ENCODE measurements at places on chromosomes 12 and 14.

- no peak for DNase-seq
These were observed 1469.3 kb downstream of the AACS start for GRCh38 chr12:126534495-126534894.

- DNase-seq = peak; percentile 23
These were observed 942 bp downstream of the SYT1 start for GRCh38 chr12:78865516-78865915.

DNA sequence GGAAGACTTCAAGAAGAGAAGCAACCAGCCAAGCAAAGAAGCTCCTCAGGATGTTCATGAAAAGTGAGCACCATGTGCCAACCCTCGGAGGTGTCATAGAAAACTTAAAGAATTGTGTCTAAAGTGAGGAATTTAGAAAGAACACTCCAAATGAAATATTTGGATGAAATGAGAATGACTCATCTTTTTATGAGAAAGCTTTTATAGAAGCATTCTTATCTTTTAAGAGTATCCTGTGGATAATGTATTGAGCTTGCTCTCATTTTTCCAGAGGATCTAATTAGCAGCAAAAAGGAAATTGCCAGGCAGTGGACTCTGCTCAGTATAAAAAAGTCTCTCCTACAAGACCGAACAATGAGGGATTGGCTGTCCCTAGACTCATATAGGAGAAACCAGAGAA is 454.9 kb downstream of the LRIG3 start:
- DNase-seq = no peak

DNA sequence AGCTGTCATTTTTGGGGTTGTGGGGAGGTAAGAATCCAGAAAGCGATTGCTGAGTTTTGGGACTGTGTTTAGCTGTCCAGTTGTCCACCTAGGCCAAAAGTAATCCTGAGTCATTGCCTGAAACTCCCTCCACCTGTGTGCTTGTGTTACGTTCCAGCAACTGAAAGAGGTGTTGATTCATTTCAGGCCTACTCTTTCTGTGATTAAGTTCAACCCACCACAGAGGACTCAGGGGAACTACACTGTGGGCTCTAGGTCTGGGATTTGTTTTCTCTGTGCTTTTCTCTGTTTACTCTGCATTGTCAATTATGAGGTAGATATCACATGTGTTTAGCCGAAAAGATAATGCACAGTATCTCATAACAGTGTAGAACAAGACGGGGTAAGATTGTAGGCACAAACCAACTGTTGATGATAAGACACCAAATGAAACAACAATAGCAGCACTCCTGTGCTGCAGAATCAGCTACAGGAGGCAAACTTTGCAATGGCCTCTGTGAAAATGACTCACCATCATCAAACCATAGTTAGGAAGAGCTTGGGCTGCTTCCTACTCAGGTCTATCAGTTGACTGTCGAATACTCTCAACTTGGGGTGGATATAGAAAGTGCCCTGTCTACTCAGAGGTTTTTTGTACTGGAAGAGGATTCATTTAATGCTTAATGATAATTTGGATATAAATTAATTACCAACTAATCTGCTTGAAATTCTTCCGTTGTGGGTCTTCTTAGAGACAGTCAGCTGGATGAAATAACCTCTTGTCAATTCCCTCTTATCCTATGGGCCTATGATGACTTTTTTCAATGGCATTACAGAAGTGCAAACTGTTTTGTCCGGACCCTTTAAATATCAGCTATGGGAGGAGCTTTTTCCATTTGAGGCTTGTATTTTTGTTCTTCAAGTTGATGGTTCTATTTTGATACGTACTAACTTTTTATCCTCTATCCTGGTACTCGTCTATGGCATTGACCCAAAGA is 385.9 kb downstream of the BMP4 start:
- DNase-seq = no peak

DNA sequence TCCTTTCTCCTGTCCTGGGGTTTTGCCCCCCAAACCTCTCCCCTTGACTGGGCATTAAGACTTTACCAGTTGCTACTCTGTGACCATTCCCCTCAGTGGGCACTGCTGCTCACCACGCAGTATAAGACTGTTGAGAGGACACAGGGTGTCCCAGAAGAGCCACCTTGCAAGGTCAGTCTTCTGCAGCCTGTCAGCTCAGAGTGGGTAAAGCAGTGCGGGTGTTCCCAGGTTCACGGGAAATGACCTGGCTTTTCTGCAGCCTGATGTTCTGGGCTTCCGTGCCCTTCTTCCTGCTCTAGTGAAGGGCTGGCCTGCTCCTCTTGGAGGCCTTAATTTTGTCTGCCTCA is 34.2 kb downstream of the KCNA1 start:
- no peak for DNase-seq

GRCh38 chr12:92502417-92503028 is 200.3 kb upstream of the PLEKHG7 start:
- DNase-seq = no peak

DNA sequence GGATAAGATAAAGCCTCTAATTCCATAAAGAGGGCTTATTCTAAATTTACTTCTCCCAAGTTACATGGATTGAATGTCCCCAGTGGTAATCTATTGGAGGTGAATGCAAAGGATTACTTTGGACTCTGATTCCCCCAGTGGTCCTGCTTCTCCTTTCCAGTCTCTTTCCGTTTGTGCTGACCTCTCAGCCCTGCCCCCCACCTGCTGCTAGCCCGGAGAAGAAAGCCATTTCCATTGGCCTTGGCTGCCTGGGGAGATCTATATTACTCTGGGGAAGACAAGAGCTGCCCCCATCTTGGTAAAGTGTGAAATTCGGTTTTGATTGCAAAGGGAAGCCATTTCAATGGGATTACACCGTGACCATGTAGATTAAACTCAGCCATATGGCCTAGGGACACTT is 13.3 kb downstream of the ASCL1 start:
- DNase-seq = no peak

DNA sequence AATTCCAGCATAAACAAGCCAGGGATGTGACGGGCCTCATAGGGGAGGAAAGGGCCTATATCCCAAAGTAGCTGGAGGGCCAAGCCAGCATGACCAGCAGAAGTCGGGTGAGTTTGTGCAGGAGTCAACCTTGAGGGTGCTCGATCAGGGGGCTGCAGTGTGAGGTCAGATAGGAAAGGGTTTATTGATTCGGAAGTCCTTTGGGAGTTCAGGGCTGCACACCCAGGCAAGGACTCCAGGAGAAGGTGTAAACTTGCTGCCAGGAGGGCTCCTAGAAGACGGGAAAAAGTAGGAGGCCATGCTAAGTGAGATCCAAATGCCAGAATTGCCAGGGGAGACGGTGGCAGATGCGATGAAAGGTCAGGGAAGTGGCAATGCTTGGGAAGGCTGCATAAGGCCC is 3.4 kb upstream of the OAS2 start:
- no peak for DNase-seq

GRCh38 chr12:76180401-76181277 is 96.2 kb upstream of the NAP1L1 start:
- DNase-seq = no peak

GRCh38 chr14:65250162-65250495 is 147.8 kb upstream of the MAX start:
- DNase-seq = no peak

- DNase-seq = no peak
These were observed 769.5 kb upstream of the NOVA1 start for GRCh38 chr14:27367345-27367744.

DNA sequence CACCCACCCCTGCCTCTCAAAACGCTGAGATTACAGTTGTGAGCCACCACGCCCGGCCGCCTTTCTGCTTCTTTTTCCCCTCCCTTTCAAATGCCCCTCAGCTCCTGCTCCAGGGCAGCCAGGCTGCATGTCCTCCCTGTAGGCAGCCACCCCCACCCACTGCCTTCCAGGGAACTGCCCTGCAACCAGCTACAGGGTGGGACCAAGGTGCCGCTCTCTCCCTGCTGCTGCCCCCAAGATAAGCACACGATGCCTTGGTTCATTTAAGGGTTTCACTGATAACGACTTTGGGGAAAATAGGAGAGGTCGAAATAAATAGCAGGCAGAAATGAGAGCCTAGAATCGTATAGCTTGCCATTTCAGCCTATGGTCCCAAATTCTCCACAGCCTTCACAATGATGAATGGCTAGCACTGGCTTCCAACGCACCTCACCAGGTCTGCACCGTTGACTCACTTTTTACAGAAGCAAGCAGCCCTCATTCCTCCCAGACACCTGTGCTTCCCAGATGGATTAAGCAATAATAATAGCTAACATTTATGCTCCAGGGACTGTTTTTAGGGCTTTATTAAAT is 40.7 kb downstream of the ATG14 start:
- DNase-seq = no peak
